Activated CD8-positive, alpha-beta memory T cell treated with anti-CD3 and anti-CD28 coated beads, Interleukin-2, amount 50 U/mL, for 4 hours (primary cell): ENCODE measurements at places on chromosomes 7 and 10.

- DNase-seq = no peak
These were observed 21.8 kb downstream of the SLIT1 start for GRCh38 chr10:97163781-97164501.

DNA sequence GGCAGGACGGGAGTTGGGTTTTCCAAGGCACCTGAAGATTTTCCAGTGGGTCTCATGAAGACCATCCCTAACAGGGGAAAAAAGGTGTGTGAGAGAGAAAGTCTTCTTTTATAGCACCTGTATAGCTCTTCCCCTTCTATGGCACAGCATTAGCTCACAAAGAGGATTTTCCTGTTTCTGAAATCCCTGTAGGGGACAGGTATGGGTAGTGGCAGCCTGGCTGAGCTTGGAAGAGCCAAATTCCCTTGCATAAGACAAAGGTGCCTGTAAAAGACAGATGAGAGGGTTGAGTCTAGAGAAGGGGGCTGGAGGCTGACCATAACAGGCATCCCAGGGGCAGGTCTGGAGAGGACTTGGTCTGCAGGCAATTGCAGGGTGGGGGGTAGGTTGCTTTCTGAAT lies 63.7 kb downstream of the COL13A1 start:
- DNase-seq = no peak

DNA sequence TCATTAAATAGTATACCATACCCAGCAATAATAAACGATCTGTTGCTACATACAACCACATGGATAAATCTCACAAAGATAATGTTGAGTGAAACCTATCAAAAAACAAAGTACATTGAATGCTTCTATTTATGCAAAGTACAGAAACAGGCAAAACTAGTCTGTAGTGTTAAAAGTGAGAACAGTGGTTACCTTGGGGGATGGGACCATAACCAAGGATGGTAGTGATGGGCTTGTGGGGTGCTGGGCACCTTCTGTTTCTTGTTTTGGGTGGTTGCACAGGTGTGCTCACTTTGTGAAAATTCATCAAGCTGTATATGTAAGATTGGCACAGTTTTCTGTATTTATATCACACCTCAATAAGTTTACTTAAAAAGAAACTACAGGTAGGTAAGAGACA lies 105.7 kb downstream of the ATE1 start:
- no peak for DNase-seq

- no peak for DNase-seq
These were observed 36.3 kb downstream of the SUFU start for GRCh38 chr10:102540023-102540422.

GRCh38 chr10:60403168-60403873 lies 13.6 kb upstream of the ANK3 start:
- DNase-seq = no peak

DNA sequence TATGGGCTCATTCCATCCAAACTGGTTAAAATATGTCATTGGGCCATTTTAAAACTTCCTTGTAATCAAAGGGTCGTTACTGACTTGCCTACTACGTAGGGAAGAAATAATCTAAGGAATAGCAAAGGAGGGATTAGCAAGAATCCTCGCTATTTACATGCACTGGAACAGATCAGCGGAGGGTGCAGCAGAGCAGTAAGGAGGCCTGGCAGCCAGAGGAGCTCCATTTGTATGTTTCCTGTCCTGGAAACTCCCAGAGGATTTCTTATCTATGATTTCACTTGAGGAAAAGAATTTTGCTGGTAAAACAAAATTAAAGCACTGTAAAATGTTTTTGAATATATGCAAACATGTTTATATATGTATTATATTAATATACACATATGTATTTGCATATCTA lies 107.3 kb downstream of the TPK1 start:
- DNase-seq = no peak
